Renal pelvis (tissue), 12 donors: ENCODE measurements at places on chromosomes 2 and 18. TPM values are rescaled to one million over a fixed set of nuclear protein-coding genes. Genes with fewer than 3 reads are reported as not detected.
A peak's percentile ranks its signal among the peaks of the same experiment; 100 is the strongest.

GRCh38 chr18:60096428-60096827 lies 196.6 kb downstream of the PMAIP1 start:
- DNase-seq, result no peak

DNA sequence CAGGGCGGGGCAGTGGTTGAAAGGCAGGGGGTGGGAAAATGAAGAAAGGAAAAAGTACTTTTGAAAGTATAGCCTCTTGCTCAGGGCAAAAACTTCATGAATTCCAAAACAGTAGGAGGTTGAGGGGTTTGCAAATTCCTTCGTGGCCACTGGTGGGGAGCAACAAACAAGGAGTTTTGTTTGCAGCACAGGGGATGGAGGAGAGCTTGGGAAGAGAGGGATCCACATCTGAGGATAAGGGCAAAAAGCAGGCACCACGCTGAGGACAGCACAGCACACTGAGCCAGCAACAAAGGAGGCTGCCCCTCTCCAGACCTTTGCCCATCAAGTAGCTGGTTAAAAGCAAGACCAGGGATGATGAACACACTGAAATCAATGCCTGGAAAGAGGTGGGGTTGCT lies 148.9 kb downstream of the TCF4 start:
- DNase-seq, result no peak

GRCh38 chr2:188403676-188404075 lies 112.0 kb downstream of the GULP1 start:
- DNase-seq, result no peak

DNA sequence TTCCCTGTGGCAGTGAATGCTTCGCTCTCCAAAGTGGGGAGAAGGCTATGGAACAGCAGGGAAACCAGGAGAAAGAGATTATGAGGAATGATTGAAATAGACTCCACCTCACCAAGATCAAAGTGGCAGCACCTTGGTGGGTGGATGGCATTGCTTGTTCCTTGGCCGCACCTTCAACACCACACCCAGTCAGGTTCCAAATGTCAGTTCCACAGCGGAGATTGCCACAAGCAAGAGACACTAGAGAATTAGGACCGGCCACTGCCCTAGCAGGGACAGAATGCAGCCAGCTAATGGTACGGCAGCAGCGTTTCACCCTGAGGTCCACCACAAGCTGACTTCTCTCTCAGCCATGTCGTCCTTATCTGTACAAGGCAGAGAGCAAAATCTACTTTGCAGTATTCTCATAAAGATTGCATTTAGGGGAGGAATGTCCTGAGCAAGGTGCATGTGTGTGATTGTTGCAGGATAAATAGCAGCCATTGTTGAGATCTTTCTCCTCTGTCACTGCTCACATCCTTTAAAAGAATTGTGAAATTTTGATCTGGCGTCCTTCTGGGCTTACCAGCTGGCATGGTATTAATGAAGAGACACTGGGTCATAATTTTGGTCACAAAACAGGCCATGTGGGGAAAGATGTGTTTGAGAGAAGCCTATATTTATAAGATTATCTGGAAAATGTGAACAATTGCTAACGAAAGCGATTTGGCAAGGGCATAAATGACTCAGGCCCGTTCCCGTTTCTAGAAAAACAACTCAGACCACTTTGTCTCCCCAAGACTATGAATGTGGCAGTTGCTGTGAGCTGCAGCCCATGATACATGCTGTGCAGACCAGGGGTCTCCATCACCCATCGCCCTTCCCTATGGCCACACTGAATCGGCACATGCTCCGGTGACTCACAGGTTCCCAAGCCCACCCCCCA lies 228.6 kb upstream of the ID2 start:
- DNase-seq, result no peak

GRCh38 chr2:229463841-229464346 lies 192.8 kb upstream of the PID1 start:
- DNase-seq, result no peak

GRCh38 chr18:68623342-68623741 lies 91.6 kb downstream of the TMX3 start:
- peak; percentile 54 for DNase-seq

DNA sequence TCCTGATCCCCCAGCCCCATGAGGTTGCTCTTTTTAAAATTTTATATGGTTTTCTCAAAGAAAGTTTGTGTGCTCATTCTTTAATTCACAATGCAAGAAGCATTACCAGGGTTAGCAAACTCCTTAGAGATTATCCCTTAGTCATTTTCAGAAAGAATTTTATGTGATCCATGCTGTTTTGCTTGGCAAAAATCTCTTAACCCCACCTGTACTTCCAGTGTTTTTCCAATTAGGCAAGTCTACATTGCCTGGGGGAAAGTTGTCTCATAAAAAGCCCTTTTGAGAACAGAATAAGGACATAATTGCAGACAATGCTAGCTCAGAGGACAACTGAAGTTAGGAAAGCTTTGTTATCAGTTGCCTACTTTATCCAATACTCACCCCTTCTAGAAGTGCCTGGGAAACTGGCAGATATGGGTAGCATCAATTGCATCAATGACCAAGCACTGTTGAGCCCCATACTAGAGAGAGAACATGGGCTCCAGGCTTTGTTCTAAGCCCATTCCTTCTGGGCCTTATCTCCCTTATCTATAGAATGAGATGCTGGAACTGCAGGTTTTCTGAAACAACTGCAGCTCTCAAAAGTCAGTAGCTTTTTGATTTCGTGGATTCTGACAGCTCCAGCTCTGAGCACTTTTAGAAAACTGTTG lies 265.9 kb upstream of the SPHKAP start:
- DNase-seq, result no peak

- DNase-seq, result no peak
Measured at GRCh38 chr2:117551858-117552257, 262.6 kb upstream of the DDX18 start.

GRCh38 chr2:100739735-100740432 lies 80.1 kb upstream of the NPAS2 start:
- DNase-seq, result no peak

DNA sequence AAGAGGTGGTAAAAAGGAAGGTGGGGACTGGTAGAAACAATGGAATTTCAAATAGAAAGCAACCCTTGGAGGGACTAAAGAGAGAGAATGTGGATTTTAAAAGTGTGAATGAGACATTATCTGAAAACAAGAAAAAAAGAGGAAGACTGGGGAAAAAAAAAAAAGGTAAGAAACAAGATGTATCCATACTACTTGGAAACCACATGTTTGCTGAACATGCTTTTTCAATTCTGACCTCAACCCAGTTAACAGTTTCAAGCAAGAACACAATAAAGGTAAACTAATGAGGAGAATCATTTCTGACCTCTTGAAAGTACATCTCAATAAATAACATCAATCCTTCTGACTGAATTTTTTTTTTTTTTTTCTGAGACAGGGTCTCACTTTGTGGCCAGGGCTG lies 2.6 kb downstream of the FARSB start:
- DNase-seq, result no peak

DNA sequence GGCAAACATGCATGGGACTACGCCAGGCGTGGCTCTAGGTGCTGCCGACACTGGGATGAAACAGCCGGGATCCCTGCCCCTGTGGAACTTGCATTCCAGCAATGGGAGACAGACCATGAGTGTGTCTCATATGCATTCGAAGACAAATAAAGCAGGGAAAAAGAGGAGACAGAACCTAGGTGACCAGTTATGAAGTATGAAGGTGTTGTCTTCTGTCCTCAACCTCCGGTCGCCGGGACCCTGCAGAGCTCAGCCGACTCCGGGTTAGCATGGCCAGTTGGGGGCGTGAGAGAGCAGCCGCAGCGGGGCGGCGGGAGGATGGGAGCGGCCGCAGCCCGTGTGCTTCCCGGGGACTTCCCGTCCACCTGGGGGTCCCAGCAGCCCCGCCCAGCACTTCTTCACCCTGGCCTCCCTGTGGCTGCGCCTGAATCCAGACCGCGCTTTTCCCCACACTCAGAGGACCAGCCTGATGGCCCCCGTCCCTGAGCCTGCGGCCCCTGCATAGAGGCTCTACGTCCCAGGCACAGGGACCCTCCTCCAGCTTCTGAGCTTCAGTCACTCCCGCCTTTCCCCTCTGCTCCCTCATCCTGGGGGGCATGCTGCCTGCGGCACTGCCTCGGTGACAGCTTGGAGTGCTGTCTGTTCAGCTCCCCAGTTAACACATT lies 11.4 kb downstream of the ID2 start:
- peak; percentile 48 for DNase-seq

- DNase-seq, result no peak
Measured at GRCh38 chr2:197669077-197669476, 6.3 kb downstream of the RFTN2 start.

DNA sequence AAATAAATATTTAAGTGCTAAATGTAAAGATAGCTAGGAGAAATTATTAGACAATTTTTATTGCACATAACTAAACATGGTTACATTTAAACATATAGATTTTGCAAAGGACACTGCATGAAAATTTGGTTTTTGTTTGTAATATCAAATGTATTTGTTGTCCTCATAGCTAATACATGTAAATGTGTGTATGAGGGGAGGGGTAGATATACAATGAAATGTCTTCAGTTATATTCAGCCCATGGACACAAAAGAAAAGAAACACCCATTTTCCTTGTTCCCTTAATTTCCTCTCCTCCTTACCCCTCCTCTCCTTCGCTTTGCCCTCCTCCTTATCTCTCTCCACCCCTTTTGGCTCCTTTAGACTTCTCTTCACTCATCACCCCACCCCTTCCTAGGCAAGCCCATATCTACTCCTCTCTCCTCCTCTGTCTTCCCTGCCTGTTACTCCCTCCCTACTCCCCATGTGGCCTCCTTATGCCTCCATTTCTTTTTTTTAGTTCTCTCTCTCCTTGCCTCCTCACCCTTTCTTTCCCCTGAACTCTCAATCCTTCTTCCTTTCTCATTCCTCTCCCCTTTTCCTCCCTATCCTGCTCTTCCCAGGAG lies 1.4 kb downstream of the COL3A1 start:
- peak; percentile 65 for DNase-seq

GRCh38 chr2:198441901-198442300 lies 637.5 kb downstream of the PLCL1 start:
- DNase-seq, result no peak

GRCh38 chr2:26580151-26580550 lies 61.0 kb downstream of the CIB4 start:
- no peak for DNase-seq

GRCh38 chr2:15242936-15243461 lies 318.1 kb downstream of the NBAS start:
- DNase-seq, result peak; percentile 38

DNA sequence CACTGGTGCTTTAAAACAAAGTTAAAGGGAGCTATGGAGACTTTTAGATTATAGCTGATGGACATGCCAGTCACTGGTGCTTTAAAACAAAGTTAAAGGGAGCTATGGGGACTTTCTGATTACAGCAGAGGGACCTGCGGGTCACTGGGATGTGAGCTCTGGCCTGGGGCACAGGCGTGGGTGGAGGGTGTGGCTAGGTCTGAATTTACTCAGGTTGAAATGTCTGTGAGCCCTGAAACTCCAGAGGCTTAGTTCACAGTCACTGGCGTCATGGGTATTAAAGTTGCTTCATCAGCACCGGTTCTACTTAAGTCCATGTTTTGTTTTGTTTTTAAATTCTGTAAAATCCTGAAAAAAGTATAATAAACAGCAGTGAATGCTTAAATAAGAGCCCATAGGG lies 49.0 kb upstream of the TMEM18 start:
- no peak for DNase-seq

- no peak for DNase-seq
Measured at GRCh38 chr18:59940068-59940467, 40.3 kb downstream of the PMAIP1 start.

- no peak for DNase-seq
Measured at GRCh38 chr2:18119883-18120282, 241.4 kb downstream of the KCNS3 start.

- no peak for DNase-seq
Measured at GRCh38 chr2:195633974-195634373, 23.1 kb upstream of the SLC39A10 start.

GRCh38 chr2:149884871-149885270 lies 297.3 kb upstream of the MMADHC start:
- no peak for DNase-seq

- DNase-seq, result no peak
Measured at GRCh38 chr2:55952415-55952814, 28.8 kb upstream of the EFEMP1 start.

DNA sequence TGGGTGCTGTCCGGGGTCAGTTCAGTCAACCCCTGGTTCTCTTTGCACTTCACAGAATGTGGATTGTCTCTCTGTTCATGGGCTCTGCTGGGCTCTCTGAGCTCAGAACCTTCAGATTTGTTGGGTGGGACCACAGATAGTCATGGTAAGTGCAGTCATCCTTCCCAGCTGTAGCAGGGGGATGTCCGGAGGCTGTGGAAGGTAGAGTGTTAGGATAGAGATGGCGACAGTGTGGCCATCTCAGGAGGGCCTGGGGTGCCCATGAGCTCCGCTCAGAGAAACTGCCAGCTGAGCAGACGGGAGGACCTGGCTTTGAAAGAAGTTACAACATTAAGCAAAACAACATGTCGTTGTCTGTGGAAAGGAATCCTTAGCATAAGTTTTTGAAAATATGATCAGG lies 149.8 kb downstream of the FAM210A start:
- DNase-seq, result no peak

DNA sequence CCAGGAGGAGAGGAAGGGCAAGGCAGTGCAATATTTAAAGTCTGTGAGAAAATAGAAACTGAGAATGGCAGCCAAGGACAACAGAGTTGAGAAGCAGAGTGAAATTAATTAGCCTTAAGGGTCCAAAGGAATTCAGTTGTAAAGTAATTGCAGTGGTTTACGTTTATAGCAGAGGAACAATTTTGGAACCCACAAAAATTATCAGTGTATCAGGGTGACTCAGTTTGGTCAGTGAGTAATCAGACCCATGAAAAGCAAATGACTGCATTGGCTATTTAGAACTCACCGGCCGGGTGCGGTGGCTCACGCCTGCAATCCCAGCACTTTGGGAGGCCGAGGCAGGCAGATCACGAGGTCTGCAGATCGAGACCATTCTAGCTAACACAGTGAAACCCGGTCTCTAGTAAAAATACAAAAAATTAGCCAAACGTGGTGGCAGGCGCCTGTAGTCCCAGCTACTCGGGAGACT lies 245.8 kb upstream of the SLC39A10 start:
- no peak for DNase-seq

- peak; percentile 29 for DNase-seq
Measured at GRCh38 chr2:38720613-38721241, 30.4 kb downstream of the SRSF7 start.

MAP2 gene
- 27.9 TPM for polyA plus RNA-seq

CCBE1 gene
- polyA plus RNA-seq, result 31.3 TPM

AFF3 gene
- 13.5 TPM for polyA plus RNA-seq

TFCP2L1 gene
- 68.7 TPM for polyA plus RNA-seq

SEPTIN10 gene
- 108 TPM for polyA plus RNA-seq

FNDC4 gene
- polyA plus RNA-seq, result 8.3 TPM

BOK gene
- polyA plus RNA-seq, result 24.7 TPM

NPC1 gene
- polyA plus RNA-seq, result 18.1 TPM

ETAA1 gene
- 27.9 TPM for polyA plus RNA-seq

TNP1 gene
- not detected for polyA plus RNA-seq

ZNF236 gene
- polyA plus RNA-seq, result 10.1 TPM

HOXD12 gene
- 1.1 TPM for polyA plus RNA-seq

SETBP1 gene
- 27.8 TPM for polyA plus RNA-seq

EMX1 gene
- 71.3 TPM for polyA plus RNA-seq

ALK gene
- polyA plus RNA-seq, result 0.22 TPM

PDCD1 gene
- polyA plus RNA-seq, result 0.21 TPM

MC5R gene
- 0.13 TPM for polyA plus RNA-seq

PTPN2 gene
- polyA plus RNA-seq, result 45.8 TPM

INPP1 gene
- polyA plus RNA-seq, result 14.1 TPM
